ENCODE measurements at places on chromosomes 5 and 9.

DNA sequence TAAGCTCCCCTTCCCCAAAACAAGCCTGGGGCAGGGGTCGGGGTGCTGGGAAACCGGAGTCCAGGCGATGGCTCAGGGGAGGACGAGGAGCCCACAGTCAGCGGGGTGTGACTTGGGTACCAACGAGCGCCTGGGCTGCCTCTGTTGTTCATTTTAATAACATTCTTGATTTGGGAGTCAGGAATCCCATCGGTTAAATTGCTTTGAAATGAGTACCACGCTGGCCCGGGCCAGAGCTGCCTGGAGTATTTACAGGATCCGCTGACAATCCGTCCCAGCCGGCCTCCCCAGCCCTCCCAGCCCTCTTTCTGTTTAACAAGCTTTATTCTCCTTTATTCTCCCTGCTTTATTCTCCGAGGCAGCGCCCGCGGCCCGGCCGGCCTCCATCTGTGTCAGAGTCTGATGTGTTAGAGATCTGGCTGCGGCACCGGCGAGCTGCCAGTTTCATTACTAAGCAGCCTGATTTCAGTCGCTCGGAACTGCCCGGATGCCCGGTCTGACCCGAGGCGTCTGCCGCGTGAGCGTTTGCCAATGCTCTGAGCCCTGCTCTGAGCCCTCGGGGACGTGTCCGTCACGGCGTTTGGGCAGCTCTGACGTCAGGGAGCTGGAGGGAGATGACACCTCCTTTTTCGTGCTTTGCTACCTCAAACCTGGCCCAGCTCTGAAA, 16.5 kb upstream of the QRFP start:
- DNase-seq, result no peak

- no peak for DNase-seq
Measured at GRCh38 chr9:21552244-21553170, 70.4 kb upstream of the IFNE start.

DNA sequence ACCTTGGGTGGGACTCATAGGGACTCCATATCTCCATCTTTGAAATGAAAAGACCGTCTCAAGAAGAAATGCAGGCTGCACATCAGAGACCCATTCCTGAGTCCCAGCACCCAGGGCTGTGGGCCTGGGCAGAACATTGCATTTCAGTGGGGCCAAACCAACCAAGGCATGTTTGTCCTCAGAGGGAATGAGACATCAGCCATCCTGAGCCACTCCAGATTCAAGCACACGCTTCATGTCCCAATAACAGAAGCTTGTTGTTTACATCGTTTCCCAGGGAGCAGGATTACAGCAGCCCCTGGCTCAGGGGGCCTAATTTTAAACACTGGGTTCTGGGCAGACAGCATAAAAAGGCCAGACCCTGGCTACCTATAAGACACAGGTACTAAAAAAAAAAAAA, 24.3 kb downstream of the DUSP1 start:
- no peak for DNase-seq

- DNase-seq, result no peak
Measured at GRCh38 chr5:90134892-90135291, 274.7 kb downstream of the CETN3 start.

GRCh38 chr9:109482391-109482916, 15.7 kb downstream of the PTPN3 start:
- no peak for DNase-seq

DNA sequence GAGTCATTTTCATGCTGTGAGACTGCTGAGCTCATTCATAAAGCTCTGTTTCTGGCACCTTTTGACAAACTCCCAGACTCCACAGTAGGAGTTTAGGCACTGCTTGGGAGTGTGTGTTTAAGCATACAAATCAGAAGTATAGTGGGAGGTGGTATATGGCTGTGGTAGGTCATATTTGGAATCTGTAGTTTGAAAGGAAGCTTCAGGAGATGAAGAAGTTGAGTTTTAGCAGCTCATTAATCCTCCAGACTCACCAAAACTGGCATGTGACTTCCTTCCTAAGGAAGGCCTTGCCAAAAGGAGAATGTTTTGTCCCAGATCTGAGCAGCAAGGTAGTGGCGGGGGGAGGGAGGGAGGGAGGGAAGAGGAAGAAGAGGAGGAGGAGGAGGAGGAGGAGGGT, 52.8 kb downstream of the SAXO1 start:
- DNase-seq, result no peak

GRCh38 chr5:35777358-35778087, 79.2 kb upstream of the IL7R start:
- DNase-seq, result peak; percentile 71

GRCh38 chr9:131101207-131101964, 5.1 kb downstream of the AIF1L start:
- no peak for DNase-seq

- DNase-seq, result no peak
Measured at GRCh38 chr5:58763390-58763789, 180.5 kb downstream of the RAB3C start.

GRCh38 chr5:141870228-141870627, 8.0 kb downstream of the PCDH1 start:
- no peak for DNase-seq

- DNase-seq, result no peak
Measured at GRCh38 chr5:148455185-148455584, 71.4 kb downstream of the FBXO38 start.

- DNase-seq, result no peak
Measured at GRCh38 chr9:16312116-16312515, 558.4 kb downstream of the BNC2 start.

DNA sequence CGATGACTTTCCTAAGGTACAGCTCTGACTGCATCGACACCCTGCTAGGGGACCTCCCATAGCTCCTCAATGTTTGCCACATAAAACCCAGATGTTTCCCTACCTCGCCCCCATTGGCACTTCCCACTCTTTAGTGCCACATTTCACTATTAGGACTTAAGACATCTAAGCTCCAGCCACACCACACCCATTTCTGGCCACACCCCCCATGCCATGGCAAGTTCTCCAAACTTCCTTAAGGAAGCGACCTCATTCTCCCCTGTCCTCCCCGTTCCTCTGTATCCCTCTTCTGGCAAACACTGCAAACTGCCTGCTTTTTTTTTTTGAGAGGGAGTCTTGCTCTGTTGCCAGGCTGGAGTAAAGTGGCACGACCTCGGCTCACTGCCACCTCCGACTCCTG, 62.9 kb downstream of the USP20 start:
- DNase-seq, result no peak

DNA sequence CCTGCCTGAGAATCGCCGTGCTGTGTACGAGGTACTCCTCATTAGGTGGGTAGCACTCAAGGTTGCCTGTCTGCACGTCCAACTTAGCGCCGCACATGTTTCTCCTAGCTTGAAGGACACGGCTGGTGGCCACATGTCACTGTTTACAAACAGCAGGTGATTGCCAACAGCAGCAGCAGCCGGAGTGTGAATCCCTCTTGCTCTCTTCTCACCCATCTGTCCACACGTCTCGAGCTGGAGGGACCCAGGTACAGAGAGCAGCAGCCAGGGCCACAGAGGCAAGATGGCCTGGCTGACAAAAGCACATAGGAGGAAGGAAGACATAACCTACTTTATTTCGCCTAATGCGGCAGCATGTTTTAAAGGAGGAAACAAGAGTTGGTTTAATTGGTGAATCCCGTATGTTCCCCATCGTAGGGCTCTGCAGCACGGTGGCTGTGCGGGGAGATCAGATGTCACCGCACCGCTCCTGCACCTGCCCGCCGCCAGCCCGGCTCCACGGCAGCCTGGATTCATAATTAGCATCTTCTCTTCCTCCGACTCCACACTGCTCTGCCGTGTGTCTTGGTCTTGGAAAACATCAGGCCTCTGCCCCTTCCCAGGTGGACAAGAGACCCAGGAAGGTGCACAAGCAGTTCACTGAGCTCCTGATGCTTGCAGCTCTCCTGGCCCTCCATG, 201.6 kb upstream of the IRX1 start:
- no peak for DNase-seq

DNA sequence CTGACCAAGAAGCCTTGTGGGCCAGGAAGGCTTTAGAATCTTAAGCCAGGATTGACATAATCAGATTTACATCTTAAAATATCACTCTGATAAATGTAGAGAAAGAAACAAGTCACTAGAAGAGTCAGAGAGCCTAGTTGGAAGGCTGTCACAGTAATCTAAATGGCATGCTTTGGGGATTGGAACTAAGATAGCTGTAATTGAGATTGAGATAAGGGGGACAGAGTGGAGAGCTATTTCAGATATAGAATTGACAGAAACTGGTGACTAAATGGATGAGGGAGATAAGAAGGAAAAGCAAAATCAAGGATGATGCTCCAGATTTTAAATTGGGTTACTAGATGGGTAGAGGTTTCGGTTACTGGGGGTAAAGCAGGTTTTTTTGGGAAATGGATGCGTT, 100.5 kb downstream of the XRCC4 start:
- DNase-seq, result no peak

- no peak for DNase-seq
Measured at GRCh38 chr5:156505101-156505500, 178.1 kb downstream of the SGCD start.

DNA sequence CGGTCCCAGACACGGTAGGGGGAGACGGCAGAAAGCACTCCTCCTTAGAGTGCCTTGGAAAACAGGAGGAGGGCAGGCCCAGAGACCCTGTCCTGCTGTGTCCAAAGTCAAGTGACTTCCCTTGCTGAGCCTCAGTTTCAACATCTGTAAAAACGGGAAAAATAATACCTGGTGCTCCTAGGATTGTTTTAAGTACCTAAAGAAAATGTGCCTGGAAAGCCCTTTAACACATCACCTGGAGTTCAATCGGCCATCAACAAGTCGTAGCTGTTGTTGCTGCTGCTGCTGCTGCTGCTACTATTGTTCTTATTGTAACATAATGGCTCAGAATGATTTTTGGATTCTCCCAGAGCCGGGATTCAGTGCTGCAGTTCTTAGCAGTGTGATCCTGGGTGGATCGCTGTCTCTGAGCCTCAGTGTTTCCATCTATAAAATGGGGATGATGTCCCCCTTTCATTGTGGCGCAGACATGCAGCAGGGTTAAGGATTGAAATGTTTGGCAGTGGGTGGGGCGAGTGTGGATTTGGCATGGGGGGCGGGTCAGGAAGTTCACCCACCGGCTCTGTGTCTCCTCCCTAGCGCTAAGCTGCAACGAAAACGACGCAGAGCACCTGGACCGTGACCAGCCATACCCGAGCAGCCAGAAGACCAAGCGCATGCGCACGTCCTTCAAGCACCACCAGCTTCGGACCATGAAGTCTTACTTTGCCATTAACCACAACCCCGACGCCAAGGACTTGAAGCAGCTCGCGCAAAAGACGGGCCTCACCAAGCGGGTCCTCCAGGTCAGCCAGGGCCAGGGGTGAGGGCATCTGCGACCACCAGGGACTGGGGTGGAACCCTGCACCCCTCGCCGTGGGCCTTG, 9.2 kb downstream of the LHX2 start:
- no peak for DNase-seq

GRCh38 chr9:23821375-23822181, 4.5 kb downstream of the ELAVL2 start:
- DNase-seq, result no peak

- no peak for DNase-seq
Measured at GRCh38 chr5:96743065-96743768, 64.5 kb downstream of the ERAP1 start.

- no peak for DNase-seq
Measured at GRCh38 chr9:124531115-124531514, 23.9 kb upstream of the NR5A1 start.

GRCh38 chr9:138021251-138022056, 143.9 kb downstream of the CACNA1B start:
- DNase-seq, result no peak

DNA sequence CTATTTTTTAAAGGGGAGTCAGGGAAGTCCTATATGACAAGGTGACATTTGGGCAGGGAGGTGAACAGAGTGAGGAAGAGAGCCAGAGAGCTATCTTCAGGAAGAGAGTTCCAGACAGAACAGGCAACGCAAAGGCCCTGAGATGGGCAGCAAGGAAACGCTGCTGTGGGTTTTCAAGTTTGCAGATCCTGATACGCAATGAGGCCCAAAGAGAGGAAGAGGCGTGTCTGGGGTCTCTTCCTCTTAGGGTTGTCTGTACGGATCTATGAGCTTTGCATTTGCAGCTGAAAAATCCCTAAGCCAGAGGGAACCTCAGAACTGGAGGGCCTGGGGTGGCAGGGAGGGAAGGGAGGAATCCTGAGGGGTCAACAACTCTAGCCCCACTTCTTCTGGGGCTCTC, 13.6 kb downstream of the FAT2 start:
- no peak for DNase-seq

DNA sequence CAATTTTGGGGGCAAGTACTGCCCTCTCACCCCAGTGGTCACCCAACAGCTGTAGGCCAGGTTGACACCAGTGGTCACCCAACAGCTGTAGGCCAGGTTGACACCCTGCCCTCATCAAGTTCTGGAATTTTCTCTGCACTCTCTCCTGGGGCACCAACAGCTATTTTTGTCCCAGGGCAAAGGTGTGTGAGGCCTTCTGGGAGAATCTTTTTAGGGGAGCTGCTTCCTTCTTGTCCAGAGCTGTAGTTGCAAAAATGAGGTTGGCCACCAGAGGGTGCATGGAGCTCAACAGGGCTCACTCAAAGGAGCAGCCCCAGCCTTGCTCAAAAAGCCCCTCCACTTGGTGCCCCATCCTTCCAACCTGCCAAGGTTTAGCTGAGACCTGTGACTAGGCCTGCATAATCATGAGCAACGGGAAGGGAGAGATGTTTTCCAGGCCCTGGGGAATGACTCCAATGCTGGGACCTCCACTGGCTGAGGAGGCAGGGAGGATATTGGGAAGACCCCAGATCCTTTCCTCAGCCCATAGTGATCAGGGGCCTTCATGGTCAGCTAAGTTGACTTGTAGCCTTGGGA, 10.6 kb upstream of the P4HA2 start:
- peak; percentile 72 for DNase-seq

- DNase-seq, result no peak
Measured at GRCh38 chr9:16482764-16483163, 387.7 kb downstream of the BNC2 start.

DNA sequence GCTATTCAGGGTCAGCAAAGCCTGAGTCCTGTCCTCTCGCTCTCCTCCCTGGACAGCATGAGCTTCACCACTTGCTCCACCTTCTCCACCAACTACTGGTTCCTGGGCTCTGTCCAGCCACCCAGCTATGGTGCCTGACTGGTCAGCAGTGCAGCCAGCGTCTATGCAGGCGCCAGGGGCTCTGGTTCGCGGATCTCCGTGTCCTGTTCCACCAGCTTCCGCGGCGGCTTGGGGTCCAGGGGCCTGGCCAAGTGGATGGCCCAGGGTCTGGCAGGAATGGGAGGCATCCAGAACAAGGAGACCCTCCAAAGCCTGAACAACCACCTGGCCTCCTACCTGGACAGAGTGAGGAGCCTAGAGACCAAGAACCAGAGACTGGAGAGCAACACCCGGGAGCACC, 8.6 kb downstream of the NIPBL start:
- DNase-seq, result no peak

- no peak for DNase-seq
Measured at GRCh38 chr9:21682981-21683380, 119.5 kb upstream of the MTAP start.

Data from activated CD4-positive, alpha-beta T cell treated with anti-CD3 and anti-CD28 coated beads, Interleukin-2, amount 50 U/mL, for 1 hour (primary cell).